Activated CD4-positive, CD25-positive, alpha-beta regulatory T cell (primary cell): ENCODE measurements at places on chromosomes 4 and X.

- no peak for DNase-seq
Measured at GRCh38 chrX:133999031-133999705, 13.8 kb upstream of the GPC3 start.

GRCh38 chr4:52196606-52197130 lies 145.6 kb downstream of the SPATA18 start:
- DNase-seq, result no peak

DNA sequence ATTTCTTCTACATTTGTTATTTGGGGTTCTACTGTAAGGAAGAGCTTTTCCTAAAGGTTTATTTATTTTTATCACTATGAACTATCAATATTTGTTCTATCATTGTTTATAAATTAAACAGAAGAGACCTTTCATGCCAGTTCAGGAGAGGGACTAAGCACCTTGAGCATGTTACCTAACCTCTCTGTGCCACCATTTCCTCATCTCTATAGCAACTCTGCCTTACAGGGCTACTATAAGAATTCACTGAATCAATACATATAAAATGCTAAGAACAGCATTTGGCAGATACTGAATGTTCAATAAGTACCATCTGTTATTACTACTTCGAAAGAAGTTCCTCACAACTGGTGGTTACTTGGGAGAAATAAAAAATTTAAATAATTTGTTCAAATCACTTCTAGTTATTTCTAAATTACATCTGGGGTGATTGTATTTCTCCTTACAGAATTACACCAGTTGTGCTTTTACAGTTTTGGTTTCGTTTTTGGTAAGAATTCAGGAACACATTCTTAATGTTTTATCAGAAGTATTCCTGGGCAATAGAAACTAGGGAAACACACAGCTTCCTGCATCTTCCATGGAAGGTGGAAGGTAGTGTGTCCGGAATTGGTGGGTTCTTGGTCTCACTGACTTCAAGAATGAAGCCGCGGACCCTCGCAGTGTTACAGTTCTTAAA lies 32.9 kb downstream of the EREG start:
- DNase-seq, result no peak

GRCh38 chrX:49278081-49278480 lies 8.5 kb downstream of the PPP1R3F start:
- no peak for DNase-seq

GRCh38 chr4:48035952-48036351 lies 19.4 kb downstream of the NIPAL1 start:
- DNase-seq, result no peak

GRCh38 chr4:39617534-39617933 lies 21.1 kb downstream of the SMIM14 start:
- no peak for DNase-seq

DNA sequence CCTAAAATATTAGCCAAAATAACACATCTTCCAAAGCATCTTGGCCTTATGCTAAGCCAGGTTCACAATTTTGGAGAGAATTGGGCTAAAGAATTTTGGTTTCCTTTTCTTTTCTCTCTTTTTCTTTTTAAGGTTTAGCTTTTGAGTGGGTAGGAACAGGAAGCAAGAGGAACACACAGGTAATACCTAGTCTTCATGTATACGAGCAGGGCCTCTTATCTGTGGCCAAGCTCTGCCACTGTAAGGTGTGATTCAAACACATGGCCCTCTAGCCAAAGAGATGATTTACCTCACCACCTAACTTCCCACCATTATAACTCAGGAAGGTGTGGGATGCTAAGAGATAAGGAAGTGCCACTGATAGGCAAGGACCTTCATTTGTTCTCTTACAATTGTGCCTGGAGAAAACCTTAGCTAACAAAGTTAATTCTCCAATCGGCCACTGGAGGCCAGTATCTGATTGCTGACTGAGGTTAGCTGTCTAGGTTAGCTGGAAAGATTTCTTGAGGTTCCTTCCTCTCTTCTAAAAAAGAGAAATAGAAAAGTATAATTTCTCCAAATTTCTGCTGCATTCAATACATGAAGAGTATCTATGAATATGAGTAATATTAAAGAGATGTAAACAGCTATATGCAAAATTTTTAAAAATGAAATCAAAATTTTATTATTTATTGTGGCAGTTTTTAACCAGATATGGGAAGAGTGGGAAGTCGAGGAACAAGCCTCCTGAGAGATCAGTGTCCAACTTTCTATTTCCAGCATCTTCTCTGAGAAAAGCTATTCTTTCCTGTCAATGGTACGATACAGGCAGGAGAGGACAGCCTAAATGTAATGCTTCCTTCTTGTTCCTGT lies 30.1 kb upstream of the BBS7 start:
- DNase-seq, result peak; percentile 8

DNA sequence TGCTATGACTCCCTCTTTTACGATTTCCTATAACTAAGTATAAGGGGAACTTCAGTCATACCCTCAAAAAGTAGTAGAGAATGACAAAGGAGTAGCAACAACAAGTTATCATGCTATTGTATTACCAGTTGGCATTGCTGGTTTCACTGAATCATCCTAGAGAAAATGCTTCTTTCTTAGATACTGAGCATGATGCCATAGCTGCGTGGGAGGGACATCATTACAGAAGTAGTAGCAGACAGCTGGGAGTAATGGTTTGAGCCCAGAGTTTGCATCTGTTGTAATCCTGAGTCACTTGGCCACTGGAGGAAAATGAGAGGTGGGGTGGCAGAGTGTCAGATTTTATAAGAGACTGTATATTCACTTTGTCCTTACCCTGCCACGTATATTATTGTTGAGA lies 38.6 kb downstream of the MTMR1 start:
- DNase-seq, result no peak

GRCh38 chrX:129982300-129983251 lies at the start of gene BCORL1:
BCORL1 (plus strand) TSS chrX:129982635; CDS start chrX:130005232, 22,597 bp downstream.
- peak; percentile 65 for DNase-seq

- no peak for DNase-seq
Measured at GRCh38 chr4:42845586-42845985, 46.9 kb upstream of the GRXCR1 start.

- no peak for DNase-seq
Measured at GRCh38 chr4:108861334-108861733, 98.5 kb upstream of the ETNPPL start.

DNA sequence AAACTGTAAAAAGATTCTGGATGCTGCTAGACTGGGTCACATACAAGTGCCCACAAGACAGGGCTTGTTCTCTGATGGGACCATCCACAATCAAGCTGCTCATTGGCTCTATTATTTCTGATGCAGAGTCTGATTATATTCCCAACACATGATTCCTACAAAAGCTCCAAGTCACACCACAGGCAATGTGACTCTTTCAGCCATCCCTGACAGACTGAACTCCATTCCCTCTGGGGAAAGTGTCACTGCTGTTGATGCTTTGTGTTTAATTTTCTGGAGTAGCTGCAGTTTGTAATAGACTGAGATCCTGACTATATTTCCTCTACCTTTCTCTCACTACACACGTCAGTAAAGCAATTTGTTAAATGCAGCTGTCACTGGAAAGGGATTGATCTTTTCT lies 55.4 kb upstream of the BCLAF3 start:
- DNase-seq, result no peak

- DNase-seq, result no peak
Measured at GRCh38 chr4:127778102-127778501, 4.0 kb upstream of the HSPA4L start.

DNA sequence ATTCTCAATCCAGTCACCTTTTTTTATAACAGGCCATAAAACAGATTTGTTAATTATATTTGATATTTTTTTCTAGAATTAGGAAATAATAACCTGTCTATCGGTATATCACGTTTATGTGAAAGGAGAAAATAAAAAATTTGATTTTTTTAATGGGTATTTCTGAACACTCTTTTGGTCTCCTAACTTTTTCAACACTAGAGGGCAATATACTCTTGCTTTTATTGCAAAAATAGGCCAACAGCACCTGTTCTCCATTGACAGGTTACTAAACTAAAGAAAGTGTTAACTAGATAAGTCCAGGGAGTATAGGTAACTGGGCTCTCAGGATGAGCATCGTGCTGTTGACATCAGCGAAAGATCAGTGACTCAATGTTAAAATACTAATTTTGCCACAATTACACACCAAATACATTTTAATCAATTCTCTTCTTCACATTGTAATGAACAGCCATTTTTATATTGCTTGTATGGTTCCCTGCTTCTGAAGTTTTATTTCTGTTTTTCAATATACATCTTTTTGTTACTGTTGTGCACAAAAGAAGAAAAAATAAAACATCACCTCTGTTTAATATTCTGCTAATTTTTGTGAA lies 22.8 kb downstream of the NDST4 start:
- DNase-seq, result no peak

- DNase-seq, result no peak
Measured at GRCh38 chr4:127856813-127857447, 23.8 kb upstream of the PLK4 start.

DNA sequence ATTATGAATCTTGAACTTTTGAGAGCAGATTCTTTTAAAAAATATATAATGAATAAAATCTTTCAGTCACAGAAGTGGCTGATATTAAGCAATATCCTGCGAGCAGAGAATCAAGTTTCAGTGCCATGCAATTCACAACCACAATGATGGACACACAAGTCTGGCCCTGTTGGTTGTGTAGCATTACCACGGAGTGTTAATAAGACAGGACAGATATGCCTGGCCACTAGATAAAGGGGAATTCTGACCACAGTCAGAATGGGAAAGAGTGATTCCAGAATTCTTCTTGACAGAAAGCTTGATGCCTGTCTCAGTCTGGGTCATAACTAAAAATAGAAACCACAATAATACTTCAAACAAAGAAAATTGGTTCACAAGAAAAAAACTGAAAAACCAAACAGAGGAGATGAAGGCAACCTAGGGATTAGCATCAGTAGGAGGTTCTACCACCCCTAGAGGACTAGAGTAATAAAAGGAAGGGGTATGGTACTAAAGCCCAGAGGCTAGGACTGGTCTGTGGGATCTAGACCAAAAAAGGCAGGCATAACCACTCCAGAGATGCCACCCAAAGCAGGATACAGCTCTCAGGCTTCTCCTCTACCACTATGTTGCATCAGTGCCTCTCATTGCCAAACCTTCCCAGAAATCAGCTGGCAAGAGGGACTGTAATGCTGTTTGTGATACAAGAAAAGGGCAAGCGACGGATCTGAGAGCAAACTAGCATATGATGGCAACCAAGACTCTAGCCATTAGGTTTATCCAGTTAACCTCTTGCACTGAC lies 59.0 kb downstream of the RNF150 start:
- DNase-seq, result no peak

- no peak for DNase-seq
Measured at GRCh38 chrX:145393702-145394235, 146.5 kb downstream of the SPANXN1 start.

DNA sequence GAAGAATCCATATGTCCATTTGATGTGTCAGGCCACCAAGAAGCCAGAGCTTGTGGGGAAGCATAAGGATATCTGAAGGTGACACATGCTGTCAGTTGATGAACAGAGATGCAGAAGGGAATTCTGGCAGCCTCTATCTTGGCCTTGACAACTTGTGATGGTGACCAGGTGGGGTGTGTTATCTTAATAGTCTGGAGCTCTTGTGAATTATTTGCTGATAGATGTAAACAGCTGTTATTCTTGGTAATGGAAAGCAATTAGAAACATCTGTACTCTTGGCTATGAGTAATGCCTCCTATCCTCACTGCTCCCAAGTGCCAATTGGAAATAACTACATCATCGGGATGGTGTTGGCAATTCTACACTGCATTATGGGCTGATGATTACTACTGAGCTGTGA lies 51.9 kb downstream of the NAA11 start:
- DNase-seq, result no peak

- DNase-seq, result no peak
Measured at GRCh38 chr4:102598762-102599374, 97.7 kb downstream of the NFKB1 start.

- DNase-seq, result no peak
Measured at GRCh38 chr4:148120216-148120615, 322.0 kb downstream of the NR3C2 start.

GRCh38 chrX:109327251-109327650 lies 154.6 kb downstream of the GUCY2F start:
- DNase-seq, result no peak

- DNase-seq, result no peak
Measured at GRCh38 chrX:51874123-51874522, 19.3 kb upstream of the MAGED1 start.

DNA sequence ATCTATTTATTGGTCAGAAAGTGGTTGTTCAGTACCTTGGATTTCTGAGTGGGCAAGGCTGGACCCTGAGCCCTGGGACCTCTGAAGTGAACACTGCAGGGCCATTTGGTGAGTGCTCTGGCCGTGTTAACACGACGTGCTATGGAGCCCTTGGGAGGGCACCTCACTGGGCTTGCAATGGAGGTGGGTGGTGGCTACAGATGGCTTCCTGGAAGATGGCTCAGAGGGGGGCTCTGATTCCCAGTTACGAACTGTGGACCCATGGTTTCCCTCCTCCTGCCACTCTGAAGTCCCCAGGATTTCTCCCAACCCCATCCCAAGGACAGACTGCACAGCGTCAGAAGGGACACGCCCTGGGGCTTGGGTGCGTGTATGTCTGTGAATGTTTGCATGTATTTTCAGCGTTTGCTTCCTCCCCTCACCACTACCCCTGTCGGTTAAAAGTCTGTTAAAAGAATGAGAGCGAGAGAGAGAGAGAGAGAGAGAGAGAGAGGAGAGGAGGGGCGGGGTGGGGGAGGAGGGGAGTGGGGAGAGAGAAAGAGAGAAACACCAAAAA lies 3.7 kb upstream of the RHOH start:
- no peak for DNase-seq

- no peak for DNase-seq
Measured at GRCh38 chr4:89140168-89140759, 28.9 kb downstream of the TIGD2 start.

- no peak for DNase-seq
Measured at GRCh38 chr4:74906771-74907170, 26.1 kb upstream of the PARM1 start.

DNA sequence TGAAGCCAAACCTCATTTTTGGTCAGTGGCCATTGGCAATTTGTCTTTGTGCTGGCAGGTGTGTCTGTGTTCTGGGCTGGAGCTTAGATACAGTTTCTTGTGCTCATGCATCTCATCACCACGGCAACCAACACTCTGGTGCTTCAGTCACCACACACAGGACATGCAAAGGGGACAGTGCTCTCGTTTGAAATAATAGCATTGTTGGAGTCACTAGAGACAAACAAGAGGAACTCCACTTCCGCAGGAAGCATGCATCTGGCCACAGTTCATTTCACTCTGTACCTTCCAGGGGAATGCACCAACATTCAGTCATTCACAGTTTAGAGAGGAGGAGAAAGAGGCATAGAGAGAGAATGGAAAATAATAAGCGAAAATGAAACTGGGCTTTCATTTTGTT lies 267.4 kb downstream of the ANK2 start:
- no peak for DNase-seq

- no peak for DNase-seq
Measured at GRCh38 chrX:18971506-18971905, 12.4 kb downstream of the PHKA2 start.

GRCh38 chr4:81032771-81033684 lies 2.5 kb downstream of the BMP3 start:
- no peak for DNase-seq

- DNase-seq, result no peak
Measured at GRCh38 chrX:146934256-146934655, 119.7 kb upstream of the CXorf51A start.
